ENCODE measurements at places on chromosomes 7 and 10.

- DNase-seq: no peak
Measured at GRCh38 chr7:142111499-142111898, at the start of gene MGAM2. Gene MGAM2 (plus strand): TSS chr7:142111718. CDS start chr7:142116874, 5,156 bp downstream.

DNA sequence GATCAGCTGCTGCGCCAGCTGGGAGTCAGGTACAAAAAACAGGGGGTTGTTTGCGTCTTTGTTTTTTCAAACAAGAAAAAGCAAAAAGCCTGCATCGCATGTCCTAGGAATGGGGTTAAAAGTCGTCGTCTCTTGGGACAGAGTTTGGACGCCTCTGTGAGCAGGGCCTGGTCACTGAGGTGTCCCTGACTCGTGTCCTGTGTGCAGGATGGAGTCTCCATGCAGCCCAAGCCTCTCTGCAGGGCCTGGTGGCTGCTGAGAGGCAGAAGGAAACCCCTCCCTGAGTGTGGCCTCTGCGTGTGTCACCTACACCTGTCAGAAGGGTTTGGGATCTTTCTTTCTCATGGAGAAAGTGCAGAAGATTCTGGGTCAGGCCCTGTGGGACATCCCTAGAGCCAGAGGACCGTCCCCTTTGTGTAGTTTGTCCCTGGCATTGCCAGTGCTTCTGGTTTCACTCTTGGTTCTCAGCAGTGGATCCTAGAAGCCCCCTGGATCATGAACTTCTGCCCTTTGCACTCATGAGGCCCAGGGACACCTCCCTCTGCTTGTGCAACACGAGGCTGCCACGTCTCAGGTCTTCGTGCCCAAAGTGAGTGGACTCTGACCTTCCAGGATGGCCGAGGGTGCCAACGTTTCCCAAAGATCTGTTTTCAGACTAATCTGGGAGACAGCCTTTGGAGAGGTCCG is 75.0 kb downstream of the PRKAG2 start:
- DNase-seq: no peak

DNA sequence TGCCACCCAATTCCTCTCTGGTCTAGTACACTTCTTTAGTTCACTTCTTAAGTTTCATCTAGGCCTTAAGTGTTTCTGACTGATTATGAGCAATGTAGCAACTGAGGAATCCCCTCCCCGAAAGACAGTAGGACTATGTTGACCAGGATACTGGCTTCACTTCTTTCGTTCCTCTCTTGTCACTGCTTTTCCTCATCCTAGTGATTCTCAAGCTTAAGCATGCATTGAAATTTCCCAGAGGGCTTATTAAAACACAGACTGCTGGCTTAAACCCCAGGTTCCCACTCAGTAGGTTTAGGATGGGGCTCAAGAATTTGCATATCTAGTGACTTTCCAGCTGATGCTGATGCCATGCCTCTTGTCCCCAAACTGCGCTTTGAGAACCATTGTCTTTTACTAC is 164.6 kb upstream of the WNT16 start:
- DNase-seq: no peak

DNA sequence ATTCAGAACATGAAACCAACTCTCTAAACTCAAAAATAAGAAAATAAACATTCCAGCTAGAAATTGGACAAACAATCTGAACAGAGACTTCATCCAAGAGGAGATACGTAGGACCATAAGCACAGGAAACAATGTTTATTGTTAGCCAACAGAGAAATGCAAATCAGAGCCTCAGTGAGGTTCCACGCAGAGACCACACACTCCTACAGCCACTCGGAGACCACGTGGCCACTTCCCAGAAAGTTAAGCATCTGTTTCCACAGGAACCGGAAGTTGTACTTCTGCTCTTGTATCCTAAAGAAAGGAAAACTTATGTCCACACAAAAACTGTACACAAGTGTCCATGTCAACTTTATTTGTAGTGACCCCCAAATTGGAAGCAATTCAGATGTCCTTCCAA is 214.8 kb downstream of the MGMT start:
- no peak for DNase-seq

DNA sequence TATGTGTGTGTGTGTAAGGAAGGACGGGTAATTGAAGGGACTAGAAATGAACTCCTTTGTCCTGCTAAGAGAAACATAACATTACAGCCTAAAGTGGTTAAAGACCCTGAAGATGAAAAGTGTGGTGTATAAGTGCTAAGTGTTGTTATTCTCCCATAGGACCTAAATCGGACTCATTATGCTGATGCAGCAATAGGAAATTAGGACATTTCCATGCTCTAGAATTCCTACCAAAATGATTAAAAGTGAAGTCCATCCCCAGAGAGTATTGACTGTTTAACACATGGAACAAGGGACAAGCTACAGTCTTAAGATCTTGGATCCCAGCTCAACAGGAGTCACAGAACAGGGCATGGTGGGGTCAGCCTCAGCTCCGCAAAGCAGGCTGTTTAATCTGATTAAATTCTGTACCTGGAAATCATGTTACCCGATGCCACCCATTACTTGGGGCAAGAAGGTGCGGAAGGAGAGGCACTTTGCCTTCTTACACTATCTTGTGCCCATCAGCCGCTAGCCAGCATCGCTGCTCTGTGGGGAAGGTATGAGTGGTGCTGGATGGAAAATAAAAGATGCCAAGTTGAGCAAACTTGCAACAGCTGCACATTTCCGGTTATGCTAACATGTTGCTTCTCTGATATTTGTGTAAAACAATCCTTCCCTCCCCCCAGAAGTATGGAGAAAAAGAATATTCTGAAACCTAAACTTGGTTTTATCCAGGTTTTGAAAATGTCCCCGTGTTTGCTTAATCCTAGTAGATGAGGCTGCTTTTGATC is 100.5 kb downstream of the CREB5 start:
- DNase-seq: no peak

GRCh38 chr7:27101171-27101956 is 1.1 kb downstream of the HOXA2 start:
- no peak for DNase-seq

GRCh38 chr10:133257489-133258065 is 19.1 kb downstream of the ADAM8 start:
- peak; percentile 85 for DNase-seq

DNA sequence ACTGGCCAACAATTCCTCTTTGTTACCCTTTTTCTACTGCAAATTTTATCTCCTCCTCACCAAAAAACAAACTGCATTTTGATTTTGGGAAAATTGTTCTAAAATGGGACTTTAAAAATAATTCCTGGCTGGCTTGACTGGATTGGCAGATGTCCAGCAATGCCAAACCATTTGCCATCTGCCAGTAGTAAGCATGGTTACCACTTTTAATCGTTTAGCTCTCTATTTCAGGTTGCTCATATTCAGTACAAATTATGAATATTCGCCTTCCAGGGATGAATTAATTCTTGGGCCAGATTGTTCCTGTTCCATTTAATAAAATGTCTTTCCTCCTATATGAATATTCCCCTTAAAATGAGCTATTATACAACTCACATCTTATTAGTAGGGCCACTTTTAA is 35.7 kb downstream of the SMNDC1 start:
- DNase-seq: no peak

- DNase-seq: no peak
Measured at GRCh38 chr7:32025381-32026082, 44.7 kb downstream of the PDE1C start.

DNA sequence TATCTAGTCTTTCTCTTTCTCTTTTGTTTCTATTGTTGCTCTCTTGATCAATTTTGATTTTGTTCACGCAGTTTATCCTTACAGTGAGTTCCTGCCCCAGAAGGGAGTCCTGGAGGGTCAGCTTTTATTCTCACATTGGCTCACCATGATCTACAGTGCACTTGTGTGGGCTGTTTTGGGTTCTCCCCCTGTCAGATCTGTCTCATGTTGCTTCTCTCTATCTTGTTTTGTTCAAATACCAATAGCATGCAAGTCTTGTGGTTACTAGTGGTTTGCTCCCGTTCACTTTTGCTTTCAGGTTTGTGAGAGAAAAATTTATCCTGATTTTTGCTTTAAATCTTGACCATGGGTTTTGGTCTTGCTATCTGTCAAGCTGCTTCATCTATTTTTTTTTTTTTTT is 74.3 kb downstream of the PTN start:
- peak; percentile 32 for DNase-seq

GRCh38 chr7:92641921-92642511 is 51.8 kb upstream of the FAM133B start:
- no peak for DNase-seq

DNA sequence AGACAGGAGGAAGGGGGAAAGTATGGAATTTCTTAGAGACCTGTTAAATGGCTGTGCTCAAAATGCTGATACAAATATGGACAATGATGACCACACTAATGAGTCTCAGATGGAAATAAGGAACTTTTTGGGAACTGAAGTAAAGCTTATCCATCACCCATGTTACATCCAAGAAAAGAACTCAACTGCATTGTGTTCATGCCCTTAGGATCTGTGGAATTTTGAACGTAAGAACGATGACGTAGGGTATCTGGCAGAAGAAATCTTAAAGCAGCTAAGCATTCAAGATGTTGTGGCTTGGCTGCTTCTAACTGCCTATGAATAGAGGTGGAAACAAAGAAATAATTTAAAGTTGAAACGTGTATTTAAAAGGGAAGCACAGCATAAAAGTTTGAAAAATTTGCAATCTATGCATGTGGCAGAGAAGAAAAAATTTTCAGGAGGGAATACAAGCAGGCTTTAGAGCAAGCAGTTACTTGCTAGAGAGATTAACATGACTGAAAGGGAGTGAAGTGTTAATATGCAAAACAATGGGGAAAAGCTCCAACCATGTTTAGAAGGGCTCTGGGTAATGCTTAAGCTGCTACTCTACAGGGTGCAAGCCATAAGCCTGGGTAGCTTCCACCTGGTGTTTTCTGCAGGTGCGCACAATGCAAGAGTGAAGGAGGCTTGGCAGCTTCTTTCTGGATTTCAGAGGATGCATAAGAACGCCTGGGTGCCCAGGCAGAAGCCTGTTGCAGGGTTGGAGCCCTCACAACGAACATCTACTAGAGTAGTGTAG is 499.7 kb upstream of the SEMA3D start:
- no peak for DNase-seq

GRCh38 chr10:6299743-6300105 is 97.0 kb downstream of the PFKFB3 start:
- DNase-seq: no peak

DNA sequence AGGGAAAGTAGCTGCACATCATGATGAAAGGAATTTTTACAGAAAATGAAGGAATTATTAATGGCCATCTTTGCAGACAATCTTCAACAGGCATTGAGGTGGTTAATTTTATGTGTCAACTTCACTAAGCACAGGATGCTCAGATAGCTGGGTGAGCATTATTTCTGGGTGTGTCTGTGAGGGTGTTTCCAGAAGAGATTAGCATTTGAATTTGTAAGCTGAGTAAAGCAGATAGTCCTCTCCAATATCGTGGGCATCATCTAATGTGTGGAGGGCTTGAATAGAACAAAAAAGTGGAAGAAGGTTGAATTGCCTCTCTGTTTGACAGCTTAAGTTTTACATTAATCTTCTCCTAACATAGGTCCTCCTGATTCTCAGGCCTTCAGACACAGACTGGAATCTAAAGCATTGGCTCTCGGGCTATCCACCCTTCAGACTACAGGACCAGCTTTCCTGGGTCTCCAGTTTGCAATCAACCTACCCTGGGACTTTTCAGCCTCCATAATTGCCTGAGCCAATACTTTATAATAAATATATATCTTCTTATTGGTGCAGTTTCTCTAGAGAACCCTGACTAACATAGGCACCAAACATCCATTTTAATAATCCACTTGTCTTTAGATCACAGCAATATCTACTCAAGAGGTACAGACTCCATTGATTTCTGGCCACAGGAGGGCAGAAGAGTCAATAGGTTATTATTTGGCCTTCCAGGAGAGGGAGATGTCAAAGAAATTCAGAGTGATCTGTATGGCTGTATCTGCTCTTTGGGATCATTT is 10.5 kb upstream of the CRPPA start:
- DNase-seq: peak; percentile 68

DNA sequence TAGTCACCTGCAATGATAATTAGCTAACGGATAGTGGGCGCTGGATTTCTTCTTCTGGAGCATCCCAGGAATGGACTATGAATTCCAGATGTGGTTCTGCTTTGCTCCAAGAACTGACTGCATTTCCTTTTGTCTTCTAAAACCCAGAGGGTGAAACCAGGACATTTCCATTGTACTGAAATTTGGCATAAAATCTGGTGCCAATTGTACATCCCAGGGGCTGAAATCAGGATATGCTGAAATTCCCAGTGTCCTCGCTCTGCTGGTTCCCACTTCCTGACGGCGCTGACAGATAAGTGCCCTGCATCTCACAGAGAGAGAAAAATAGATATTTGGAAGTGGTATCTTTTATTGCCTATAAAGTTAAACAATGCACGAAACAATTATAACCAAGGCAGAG is 31.9 kb downstream of the RBM20 start:
- no peak for DNase-seq

GRCh38 chr7:135512135-135512887 is 2.4 kb upstream of the CNOT4 start:
- DNase-seq: peak; percentile 50

DNA sequence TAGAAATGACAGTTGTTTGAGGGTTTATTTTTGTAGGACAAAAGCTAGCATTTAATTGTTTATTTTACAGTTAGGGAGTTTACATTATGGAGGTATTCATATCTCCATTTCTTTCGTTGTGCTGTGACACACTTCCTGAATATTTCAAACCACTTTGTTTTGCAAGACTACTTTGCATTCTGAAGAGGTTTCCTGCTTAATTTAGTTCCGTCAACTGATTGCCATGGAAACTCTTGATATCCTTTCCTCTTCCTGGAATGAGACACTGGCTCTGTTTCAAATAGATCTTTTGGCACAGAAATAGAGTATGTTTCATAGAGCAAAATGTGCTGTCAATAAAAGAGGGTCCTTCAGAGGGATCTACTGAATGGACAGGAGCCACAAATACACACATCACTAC is 159.5 kb upstream of the AGR3 start:
- no peak for DNase-seq

DNA sequence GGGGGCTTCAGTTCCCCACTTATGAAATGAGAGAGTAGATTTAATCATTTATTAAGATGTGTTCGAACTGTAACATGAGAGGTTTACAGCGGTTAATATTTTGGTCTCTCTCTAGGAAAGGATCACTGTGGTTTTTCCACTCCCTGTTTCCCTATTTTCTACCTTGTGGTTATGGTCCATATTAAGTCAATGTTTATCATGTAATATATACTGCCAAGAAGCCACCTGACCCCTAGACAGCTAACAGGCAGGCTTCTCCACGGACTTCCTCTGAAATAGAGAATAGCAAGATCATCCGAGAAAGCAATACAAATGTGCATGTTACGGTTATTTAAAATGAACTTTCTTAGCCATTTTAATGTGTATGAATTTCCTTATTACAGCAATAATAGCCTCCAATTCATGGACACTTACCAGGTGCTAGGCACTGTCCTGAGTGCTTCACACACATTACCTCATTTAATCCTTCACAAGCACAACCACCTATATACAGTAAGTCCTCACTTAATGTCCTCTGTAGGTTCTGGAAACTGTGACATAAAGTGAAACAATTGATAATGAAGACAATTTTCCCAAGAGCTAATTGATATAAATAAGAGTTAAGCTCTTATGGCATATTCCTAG is 835 bp upstream of the COL28A1 start:
- DNase-seq: no peak

Data from testis (tissue), 5 donors.